ENCODE measurements at places on chromosomes 3 and 15.

- no peak for DNase-seq
Measured at GRCh38 chr15:30865257-30865656, 38.5 kb upstream of the FAN1 start.

DNA sequence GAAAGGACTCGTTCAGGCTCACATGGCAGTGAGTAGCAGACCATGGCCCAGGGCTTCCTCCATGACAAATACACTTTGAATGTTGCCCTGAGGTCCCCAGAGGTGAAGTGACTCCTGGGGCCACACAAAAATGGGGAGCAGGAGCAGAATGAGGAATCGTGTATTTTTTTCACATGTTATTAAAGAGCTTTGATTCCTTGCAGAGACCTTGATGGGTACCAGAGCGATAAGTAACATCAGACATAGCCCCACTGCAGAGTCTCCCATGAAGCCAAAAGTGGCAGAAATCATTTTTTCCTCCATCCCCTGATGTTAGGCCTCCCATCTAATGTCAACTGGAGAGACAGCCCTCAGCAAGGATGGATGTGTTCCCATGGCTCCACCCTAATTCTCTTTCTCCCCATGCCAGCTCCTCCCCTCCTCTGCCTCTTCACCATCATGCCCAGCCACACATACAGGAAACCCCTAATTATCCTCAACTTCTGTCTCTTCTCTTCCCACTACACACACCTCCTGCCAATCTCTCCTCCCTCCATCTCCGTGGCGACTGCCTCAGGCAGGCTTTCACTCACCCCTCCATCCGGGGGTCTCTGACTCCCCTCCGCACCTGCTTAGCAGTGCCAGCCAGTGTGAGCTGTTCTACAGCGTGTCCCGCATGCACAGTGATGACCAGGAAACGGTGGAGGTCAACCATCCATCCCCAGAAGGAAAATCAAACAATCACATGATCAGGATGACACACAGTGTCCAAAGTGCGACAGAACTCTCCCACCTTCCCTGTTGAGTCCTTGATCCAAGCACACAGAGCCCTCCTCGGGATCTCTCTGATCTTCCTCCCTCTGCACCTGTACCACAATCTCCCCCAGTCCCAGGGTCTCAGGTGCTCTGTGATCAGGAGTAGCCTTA lies 7.1 kb upstream of the SSUH2 start:
- DNase-seq, result no peak

GRCh38 chr3:130820976-130821375 lies 72.9 kb upstream of the ATP2C1 start:
- no peak for DNase-seq

- DNase-seq, result no peak
Measured at GRCh38 chr3:74617776-74618175, 3.3 kb upstream of the CNTN3 start.

- DNase-seq, result no peak
Measured at GRCh38 chr15:101378879-101379278, 83.8 kb upstream of the SNRPA1 start.

- no peak for DNase-seq
Measured at GRCh38 chr3:48022178-48022577, 6.0 kb upstream of the MAP4 start.

DNA sequence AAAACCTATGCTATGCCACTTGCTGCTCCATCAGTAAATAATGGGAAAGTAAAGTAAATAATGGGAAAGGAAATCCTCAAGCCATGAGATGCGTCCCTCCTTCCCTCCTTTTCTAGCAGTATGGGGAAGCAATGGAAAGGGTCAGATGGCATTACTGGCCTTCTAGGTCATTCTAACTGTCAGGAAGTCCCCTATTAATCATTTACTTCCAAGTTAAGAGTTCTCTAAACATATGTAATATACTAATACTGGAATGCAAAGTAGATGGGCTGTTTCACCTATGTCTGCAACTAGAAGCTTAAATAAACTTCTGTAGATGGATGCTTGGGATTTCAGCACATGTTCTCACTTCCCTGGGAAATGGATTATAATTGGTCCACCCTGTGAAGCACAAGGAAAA lies 55.9 kb downstream of the MDFIC2 start:
- DNase-seq, result no peak
